Stimulated activated CD8-positive, alpha-beta memory T cell treated with anti-CD3 and anti-CD28 coated beads, Interleukin-4, amount 100 ng/mL, for 4 hours (primary cell): ENCODE measurements at places on chromosomes 4 and X.

DNA sequence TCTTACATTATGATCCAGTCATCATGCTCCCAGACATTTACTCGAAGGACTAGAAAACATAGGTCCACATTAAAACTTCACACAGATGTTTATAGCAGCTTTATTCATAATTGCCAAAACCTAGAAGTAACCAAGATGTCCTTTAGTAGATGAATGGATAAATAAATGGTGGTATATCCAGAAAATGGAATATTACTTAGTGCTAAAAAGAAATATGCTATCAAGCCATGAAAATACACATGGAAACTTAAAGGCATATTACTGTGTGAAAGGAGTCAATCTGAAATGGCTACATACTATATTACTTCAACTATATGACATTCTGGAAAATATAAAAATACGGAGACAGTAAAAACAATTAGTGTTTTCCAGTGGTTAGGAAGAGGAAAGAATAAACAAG is 1039.1 kb upstream of the INTU start:
- no peak for DNase-seq

GRCh38 chrX:149021159-149021558 is 483.9 kb downstream of the IDS start:
- DNase-seq: no peak

GRCh38 chr4:137997496-137997895 is 244.7 kb downstream of the SLC7A11 start:
- no peak for DNase-seq

GRCh38 chr4:159047478-159048165 is 55.3 kb upstream of the RAPGEF2 start:
- no peak for DNase-seq

- DNase-seq: no peak
Observed at GRCh38 chrX:154029439-154029838, 9.7 kb upstream of the IRAK1 start.

- DNase-seq: no peak
Observed at GRCh38 chrX:77640702-77641101, 145.3 kb downstream of the ATRX start.

- no peak for DNase-seq
Observed at GRCh38 chr4:101348995-101349800, 1.9 kb upstream of the PPP3CA start.

DNA sequence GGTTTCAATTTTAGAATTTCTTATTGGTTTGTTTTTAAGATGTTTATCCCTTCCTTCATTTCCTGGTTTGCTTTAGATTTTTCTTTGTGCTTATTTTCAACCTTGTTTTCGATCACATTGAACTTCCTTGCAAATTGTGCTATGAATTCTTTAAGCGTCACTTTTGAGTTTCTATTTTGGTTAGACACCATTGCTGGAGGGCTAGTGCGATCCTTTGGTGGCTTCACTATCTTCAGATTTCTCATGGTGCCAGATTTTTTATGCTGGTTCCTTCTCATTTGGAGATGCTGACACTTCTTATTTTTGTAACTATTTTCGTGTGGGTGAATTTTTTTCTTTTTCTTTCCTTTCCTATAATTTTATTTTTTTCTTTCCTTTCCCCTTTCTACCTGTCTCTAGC is 227.2 kb upstream of the HDX start:
- DNase-seq: no peak

GRCh38 chrX:148540671-148541583 is 40.5 kb downstream of the AFF2 start:
- no peak for DNase-seq

GRCh38 chrX:136318156-136318555 is 17.4 kb downstream of the ADGRG4 start:
- DNase-seq: no peak

- DNase-seq: no peak
Observed at GRCh38 chrX:117969782-117970181, 146.8 kb downstream of the KLHL13 start.

DNA sequence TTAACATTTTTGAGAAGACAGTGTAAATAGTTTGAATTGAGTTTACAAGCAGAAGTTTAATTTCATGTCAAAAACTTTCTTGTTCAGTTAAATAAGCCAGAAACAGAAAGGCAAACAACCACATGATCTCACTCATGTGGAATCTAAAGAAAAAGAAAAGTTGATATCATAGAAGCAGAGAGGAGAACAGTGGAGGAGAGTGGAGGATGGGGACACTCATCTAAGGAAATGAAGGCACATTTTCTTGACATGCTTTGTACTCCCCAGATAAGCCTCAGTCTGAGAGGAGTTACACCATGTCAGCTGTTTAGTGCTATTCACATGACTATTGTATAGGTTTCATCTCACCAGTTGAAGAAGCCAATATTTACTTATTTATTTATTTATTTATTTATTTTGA is 13.5 kb downstream of the SNCA start:
- DNase-seq: no peak

- DNase-seq: no peak
Observed at GRCh38 chrX:72536542-72536941, 36.1 kb downstream of the HDAC8 start.

GRCh38 chr4:113763029-113763285 is 1.4 kb upstream of the CAMK2D start:
- no peak for DNase-seq

GRCh38 chr4:79247695-79248394 is 78.0 kb downstream of the NAA11 start:
- DNase-seq: no peak

DNA sequence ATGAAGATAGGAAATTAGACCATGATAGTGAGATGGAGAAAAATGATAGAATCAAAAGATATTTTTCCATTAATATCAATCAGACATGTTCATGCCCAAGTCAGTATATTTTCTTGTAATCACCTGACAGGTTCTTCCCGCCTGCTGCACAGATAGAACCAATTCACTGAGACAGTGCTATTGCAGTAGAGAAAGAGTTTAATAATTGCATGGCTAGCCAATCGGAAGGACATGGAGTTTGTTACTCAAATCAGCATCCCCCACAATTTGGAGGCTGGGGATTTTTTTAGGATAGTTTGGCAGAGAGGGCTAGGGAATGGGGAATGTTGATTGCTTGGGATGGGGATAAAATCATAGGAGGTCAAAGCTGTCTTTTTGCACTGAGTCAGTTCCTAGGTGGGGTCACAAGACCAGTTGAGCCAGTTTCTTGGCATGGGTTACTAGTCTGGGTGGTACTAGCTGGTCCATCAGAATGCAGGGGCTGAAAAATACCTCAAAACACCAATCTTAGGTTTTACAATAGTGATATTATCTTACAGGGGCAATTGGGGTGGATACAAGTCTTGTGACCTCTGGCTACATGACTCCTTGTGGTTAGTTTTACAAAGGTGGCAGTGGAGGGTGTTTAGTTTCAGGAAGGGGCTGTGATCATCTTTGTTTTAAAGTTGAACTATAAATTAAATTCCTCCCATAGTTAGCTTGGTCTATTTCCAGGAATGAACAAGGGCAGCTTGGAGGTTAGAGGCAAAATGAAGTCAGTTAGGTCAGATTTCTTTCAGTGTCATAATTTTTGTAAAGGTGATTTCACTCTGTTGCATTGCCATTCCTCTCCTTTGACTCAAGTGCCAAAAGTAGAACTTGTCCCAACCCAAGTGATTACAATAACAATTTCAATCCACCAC is 100.3 kb upstream of the PDE5A start:
- no peak for DNase-seq
